LHCN-M2 (cell line): ENCODE measurements at places on chromosomes 16 and 17. TPM values are rescaled to one million over a fixed set of nuclear protein-coding genes. Genes with fewer than 3 reads are reported as not detected.

GRCh38 chr17:35577830-35578196 lies 558 bp downstream of the PEX12 start:
- DNase-seq, result peak; percentile 23

GRCh38 chr16:16029431-16030011 lies 80.1 kb downstream of the ABCC1 start:
- DNase-seq, result peak; percentile 10

HYDIN gene
- total RNA-seq, result under 0.01 TPM in 1 of 2 replicates, not detected in the other

ENPP7 gene
- total RNA-seq, result not detected in 2 replicates

PIMREG gene
- 91.4 and 94.6 TPM in 2 replicates for total RNA-seq

GRCh38 chr17:77666881-77667395 lies 291.6 kb upstream of the TNRC6C start:
- DNase-seq, result no peak

DNA sequence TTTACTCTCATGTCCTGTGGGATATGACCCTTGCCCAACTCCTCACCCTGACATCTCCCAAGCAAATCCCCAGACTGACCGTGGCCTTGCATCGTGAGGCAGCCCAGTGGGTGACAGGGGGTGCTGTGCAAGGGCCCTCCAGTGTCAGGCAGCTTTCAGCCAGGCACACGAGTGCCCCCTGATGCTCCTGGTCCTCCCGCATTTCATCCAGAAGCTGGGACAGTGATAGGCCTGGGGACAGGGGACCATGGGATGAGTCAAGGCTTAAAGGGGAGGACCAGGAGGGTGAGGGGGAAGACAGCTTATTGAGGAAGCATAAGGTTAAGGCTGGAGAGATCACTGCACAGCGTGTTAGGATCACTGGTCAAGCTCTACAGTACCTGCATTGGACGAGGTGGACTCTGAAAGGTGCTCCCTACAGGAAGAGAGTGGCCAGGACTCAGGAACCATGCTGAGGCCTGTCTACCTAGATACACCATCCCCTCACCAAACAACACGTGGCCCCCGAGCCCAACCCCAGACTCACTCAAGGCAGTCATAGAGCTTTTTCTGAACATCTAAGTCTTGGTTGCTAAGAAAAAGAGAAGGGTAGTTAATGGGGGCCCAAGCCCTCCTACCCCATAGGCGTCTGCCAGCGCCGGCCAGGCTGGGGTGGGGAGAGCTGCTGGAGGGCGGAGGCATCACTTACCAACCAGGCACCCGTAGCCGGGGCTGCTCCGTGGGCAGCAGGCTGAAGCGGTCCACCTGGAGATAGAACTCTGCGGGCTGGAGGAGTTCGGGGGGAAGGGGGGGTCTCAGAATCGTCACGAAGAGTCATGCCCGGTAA lies 998 bp downstream of the ACD start:
- DNase-seq, result no peak

GRCh38 chr17:43356450-43356849 lies 42.3 kb upstream of the ARL4D start:
- DNase-seq, result no peak
